ENCODE measurements at places on chromosomes 4 and X.

- DNase-seq, result no peak
These were observed 19.5 kb upstream of the PCSK1N start for GRCh38 chrX:48854898-48855297.

DNA sequence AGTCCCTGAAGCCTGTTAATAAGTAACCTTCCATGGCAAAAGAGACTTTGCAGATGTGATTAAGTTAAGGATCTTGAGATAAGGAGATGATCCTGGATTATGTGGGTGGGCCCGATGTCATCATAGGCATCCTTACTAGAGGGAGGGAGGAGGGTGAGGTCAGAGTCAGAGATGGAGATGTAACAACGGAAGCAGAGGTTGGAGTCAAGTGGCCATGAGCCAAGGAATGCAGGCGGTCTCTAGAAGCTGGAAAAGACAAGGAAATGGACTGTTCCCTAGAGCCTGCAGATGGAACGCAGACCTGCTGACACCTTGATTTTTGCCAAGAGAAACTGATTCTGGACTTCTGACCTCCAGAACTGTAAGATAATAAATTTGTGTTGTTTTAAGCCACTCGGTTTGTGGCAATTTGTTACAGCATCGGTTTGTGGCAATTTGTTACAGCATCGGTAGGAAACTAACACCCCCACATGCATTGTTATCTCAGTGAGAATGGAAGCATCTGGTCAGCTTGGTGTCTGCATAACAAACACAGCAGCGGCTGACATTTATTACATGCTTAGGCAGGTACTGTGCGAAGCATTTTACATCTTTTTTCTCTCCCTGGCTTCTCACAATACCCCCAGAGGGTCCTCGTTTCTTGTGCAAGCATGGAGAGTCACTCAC is 55.6 kb downstream of the CLDN34 start:
- DNase-seq, result no peak

GRCh38 chr4:126051689-126052424 is 737.1 kb downstream of the FAT4 start:
- no peak for DNase-seq

DNA sequence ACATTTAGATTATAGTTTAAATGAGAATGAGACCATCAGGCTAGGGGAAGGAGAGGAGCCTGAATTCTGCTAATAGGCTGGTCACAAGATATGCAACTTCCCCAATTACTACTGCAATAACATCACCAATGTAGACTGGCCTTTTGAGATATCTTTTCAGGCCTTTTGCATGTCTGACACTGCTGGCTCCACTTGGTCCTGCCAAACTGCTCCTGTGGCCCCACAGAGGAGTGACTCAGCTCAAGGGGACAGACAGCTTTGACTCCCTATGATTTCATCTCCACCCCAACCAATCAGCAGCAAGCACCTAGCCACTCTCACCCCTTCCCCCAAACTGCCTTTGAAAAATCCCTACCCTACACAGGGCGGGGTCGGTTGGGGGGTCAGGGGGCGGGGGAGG is 22.8 kb downstream of the GPRIN3 start:
- DNase-seq, result no peak

DNA sequence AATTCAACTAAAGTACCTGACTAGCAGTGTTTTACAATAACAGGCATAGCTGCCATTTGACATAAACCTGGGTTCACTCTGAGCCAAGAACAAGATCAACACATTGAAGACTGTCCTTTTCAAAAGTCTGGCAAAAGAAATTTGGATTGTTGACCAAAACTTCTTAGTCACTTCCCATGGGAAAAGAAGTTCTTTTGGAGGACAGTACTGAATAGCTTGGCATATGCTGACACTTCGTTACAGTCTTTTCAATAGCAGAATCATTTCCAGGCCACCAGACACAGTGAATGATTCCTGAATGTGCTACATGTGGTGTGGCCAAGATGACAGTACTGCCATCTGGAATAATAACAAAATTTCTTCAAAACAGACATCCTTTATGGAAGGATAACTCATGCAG is 560.3 kb downstream of the GRID2 start:
- no peak for DNase-seq

GRCh38 chrX:24242649-24243175 is 71.2 kb downstream of the SUPT20HL2 start:
- DNase-seq, result peak; percentile 77
